ENCODE measurements at places on chromosomes 6 and 20.

DNA sequence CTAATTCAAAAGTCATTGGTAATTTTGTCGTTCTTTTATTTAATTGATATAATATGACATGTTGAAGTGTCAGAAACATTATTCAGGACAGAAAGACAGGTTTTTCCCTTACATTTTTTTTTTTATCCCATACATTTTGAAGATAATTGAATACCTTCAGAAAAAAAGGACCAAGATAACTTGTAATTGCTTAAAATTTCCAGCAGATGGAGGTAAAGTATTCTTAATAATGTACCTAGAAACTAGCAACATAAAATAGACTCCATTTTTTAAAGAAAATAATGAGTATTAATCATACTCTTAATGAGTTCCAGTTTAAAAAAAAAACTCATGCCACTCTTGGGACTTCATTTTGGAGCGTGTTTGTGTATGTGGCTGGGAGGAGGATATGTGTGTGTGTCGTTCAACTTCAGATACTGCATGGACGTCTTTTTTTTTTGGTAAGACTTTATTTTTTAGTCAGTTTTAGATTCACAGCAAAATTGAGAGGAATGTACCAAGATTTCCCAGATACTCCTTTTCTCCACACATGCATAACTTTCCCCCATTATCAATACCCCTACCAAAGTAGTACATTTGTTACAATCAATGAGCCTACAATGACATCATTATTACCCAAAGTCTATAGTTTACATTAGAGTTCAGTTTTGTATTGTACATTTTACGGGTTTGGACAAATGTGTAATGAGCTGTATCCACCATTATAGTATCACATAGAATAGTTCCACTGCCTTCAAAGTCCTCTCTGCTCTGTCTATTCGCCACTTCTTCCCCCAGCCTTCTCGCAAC is 79.4 kb downstream of the ROS1 start:
- no peak for DNase-seq

DNA sequence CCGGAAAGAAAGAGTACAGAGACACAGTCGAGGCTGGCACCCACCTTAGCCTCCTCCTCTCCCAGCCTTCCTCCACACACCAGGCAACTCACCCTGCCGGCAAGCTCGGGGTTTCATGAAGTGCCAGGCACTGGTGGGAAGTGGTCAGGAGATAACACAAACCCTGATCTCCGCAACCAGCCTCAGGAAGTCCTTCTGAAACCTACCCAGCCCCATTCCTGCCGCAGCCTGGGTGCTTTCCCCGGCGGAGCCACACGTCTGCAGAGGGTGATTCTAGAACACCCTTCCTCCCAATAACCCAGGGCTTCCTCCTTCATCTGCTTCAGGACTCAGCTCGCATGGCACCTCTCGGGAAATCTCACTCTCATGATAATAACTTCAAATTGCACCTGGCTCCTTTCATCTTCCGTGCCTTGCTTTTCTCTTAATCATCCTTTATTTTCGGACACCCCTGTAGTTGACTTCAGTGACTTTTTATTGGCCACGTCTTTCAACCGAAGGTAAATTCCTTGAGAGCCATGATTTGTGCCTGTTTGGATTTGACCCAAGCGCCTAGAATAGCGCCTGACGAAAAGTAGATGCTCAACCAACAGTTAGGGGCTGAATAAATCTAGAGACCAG is 8.7 kb upstream of the HLA-E start:
- no peak for DNase-seq

DNA sequence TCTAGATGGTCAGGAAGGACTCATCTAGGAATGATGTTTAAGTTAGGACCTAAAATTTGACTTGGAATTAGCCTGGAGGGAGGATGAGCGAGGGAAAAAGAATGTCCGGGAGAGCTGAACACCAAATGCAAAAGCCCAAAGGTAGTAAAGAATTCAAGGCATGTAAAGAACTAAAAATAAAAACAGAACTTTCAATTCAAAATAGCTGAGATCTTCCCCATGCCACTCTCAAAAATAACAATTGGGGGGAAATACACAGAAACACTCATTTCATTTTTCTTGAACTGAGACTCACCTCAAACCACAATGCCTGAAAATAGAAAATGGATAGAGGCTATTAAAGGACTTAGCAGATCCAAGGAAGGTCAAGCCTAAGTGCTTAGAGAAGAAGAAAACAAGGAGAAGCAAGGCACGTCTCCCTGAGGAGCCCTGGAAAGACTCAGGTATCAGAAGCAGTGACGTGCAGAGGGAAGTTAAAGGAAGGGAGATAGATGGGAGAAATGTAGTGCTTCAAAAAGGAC is 10.4 kb downstream of the PXT1 start:
- DNase-seq: no peak

GRCh38 chr6:56481957-56482356 is 160.7 kb downstream of the DST start:
- no peak for DNase-seq

DNA sequence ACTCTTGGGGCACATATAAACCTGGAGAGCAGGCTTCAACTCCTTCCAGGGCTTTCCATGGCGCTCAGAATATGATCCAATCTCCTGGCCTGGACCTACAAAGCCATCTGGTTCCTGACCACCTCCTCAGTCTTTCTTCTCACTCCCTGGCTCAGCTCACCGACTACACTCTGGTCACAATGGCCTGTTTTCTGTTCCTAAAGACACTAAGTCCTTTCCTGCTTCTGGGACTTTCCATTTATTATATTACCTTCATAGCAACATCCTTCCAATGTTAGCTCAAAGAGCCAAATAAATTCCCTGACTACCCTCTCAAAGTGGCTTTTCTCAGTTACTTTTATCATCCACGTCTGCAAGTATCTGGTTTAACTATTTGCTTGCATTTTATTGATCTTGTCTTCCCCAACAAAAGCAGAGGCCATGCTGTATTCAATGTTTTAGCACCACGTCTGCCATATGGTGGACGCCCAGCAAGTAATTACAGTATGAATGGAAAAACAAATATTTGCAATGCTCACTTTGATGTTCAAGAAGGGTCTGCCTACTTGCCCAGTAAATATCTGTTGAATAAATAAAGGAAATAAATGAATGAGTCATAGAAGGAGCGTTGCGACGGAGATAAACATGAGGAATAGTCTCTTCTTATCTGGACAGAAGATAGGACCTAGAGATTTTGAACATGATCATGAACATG is 328.4 kb downstream of the ESR1 start:
- peak; percentile 66 for DNase-seq

DNA sequence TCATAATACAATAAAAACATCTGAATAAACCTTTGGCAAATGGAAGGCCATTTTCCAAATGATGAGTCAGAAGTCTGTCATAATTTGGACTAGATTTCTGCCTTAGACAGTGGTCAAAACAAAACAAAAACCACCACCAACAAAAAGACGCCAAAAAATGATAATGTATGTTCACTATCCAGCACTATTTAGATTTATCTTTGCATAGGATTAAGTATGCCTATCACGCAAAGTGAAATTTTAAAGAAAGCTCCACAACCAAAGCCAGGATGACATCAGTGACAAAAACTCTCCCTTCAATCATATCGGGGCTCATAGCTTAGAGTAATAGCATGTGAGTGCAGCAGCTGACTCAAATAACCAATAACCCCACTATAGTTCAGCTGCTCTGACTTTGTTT is 201.9 kb downstream of the MOXD1 start:
- DNase-seq: no peak

DNA sequence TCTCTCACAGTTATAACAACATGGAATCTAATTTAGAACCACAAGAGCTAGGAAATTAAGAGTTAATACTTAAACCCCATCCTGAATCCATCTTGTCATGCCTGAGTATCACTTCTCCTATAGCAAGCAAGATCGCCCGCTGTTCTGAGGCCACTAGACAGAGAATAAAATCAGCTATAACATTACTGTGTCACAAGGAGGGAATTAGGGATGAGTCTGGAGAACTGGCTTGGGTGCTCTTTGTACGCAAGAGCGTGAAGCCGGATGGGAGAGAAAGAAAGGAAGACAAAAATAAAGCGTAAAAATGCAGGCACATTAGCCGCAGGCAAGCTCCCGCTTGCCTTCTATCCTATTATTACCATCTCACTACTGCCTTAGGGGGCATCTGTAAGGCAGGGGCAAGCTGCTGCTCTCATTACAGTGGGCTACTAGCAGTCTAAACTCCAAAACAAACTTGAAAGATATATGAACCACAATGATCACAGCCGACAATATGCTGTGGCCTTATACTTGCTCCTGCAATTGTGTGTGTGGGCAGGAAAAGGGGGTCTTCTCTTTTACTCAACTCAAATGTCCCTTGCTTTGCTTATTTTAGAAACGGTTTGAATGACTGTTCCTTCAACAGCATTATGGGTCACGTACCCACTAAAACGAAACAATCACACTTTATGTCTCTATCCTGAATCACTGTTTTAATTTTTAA is 81.9 kb downstream of the GJA10 start:
- DNase-seq: no peak

DNA sequence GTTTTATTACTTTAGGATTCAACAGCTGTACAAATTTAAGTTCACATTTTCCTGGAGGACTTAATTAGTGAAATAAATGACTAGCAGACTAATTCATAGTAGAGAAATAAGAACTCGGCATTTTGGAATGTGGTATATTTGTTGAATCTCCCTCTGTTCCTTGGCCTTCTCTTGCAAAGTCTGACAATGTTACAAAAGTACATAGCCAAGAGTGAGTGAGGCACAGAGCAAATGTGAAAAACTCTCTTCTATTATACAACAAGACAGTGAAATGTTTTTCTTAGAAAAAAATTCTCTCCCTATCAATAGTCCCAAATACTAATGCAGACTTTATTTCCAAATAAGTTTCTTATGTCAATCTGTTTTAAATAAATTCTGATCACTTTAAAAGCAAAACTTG is 44.2 kb upstream of the TCF21 start:
- no peak for DNase-seq

DNA sequence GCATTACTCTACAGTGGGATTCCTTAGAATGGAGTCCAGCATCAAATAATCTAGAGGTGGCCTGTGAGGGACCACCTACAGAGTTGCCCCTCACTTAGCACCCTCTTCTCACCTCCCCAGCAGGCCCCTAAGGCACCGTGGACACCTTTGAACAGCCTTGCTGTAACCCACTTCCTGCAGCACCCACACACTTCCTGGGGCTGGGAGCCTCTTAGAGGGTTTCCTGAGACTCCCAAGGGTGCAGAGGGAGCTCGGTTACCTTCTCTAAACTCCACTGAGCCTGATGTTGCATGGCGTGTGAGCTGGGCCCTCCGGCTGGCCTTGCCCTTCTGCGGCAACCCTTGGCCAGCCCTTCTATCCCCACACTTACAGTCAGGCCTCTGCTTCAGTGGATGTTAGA is 7.3 kb upstream of the SIRPG start:
- DNase-seq: no peak

DNA sequence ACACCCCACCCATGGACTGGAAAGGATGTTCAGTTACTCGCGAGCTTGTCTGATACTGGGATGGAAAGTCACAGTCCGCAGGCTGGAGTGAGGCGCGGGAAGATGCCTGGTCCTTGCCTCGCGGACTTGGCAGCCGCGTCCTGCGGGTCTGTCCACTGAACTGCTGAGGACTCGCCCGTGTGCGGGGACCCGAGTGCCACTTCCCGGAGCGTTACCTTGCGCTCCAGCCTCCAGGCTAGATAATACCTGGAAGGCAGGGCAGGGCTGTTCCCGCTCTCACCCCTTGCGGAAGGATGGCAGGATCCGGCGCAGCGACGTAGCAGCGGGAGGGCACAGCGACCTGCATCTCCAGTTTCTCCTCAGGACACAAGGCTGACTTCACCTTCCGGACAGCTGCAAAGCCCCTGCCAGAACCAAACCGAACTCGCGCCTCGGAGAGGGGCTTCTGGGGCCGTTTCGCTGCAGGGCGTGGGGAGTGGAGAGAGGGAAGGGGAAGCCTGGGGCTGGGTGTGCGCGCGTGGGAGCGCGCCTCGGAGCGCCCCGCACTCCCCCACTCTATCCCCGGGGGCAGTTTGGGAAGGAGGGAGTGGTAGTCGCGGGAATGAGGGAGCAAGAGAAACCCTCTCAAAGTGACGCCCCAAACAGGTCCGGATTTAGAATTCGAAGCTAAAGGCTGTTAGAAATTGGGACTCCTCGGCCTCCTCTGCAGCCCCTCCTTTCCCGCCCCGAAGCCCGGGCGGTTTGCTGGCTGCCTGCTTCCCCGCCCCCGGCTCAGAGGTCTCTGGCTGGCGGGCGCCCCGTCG is at the start of gene KCNQ5:
TSS of gene KCNQ5 (plus strand) at position 774 of the 803 bp plus-strand sequence.
- DNase-seq: no peak
